CD4-positive, alpha-beta T cell treated with Interferon alpha-2 for 1 hour (primary cell): ENCODE measurements at places on chromosomes 11 and 22.

- no peak for DNase-seq
Observed at GRCh38 chr11:6864438-6864837, 1.6 kb downstream of the OR10A2 start.

- DNase-seq, result no peak
Observed at GRCh38 chr11:4979036-4979435, 15.6 kb upstream of the OR51L1 start.

- no peak for DNase-seq
Observed at GRCh38 chr11:27427183-27427980, 45.2 kb downstream of the LGR4 start.

GRCh38 chr11:14905104-14906033, 13.3 kb upstream of the CYP2R1 start:
- peak; percentile 80 for DNase-seq

DNA sequence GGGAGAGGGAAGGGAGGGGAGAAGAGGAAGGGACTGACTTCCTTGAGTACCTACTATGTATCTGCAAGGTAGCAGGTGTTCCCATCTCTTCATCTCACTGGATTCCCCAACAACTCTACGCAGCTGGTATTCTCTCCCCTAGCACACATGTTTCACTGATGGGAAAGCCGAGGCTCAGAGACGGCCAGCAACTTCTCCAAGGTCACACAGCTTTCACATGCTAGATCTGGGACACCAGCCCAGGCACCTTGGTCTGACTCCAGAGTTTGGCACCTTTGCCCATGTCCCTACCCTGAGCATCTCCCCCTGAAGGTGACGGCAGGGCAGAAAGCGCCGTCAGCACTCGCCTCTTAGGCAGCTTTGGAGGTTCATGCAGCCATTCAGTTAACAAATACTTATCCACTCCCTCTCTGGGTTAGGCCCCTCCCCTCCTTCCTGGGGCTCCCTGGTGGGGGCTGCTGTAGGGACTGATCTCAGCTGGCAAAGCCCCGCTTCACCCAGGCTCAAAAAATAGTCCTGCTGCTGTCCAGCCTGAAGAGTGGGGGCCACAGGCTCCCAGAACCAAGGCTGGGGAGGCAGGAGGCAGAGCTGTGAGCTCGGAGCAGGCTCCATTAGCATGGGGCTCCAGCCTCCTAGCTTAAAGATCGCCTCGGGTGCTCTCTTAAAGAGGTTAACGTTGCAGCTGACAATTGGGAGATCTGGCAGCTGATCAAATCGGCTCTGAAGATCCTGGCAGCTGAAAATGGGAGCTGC, 79.4 kb downstream of the IGLL1 start:
- no peak for DNase-seq

GRCh38 chr11:11089805-11090204, 232.0 kb upstream of the ZBED5 start:
- DNase-seq, result no peak

- no peak for DNase-seq
Observed at GRCh38 chr22:36151006-36151595, 9.5 kb downstream of the APOL3 start.

GRCh38 chr11:113895367-113896155, 9.0 kb upstream of the HTR3B start:
- no peak for DNase-seq

DNA sequence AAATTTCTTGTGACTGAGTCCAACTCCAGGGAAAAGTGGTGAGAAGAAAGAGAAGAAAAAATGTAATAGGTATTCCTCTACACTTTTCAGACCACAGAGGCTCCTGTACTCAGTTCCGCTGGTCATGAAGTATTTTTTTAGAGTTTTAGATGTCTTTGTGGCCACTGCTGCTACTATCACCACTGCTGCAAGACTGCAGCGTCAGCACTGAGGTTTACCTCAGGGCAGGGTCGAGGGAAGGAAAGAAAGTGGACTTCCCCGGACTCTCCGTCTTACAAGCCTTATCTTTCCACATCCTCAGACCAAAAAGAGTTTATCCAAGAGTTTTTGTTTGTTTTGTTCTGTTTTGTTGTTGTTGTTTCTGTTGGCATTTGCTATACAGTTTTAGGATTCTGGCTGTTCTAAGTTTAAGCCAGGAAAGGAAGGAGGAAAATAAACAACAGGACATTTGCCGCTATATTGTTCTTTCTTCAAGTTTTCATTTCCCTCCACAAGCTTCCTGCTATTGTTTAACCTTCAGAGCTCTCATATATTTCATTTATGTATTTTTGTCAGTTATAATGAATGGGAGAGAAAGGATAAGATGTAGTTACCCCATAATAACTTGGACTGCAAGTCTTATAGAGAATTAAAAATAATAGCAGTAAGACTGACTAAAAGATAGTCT, 919.3 kb downstream of the NTM start:
- no peak for DNase-seq

- DNase-seq, result peak; percentile 70
Observed at GRCh38 chr11:63738720-63739360, 29.7 kb downstream of the ZFTA start.

- DNase-seq, result no peak
Observed at GRCh38 chr11:83628622-83629355, 342.6 kb upstream of the CCDC90B start.

- no peak for DNase-seq
Observed at GRCh38 chr11:26244207-26244606, 87.7 kb upstream of the ANO3 start.

DNA sequence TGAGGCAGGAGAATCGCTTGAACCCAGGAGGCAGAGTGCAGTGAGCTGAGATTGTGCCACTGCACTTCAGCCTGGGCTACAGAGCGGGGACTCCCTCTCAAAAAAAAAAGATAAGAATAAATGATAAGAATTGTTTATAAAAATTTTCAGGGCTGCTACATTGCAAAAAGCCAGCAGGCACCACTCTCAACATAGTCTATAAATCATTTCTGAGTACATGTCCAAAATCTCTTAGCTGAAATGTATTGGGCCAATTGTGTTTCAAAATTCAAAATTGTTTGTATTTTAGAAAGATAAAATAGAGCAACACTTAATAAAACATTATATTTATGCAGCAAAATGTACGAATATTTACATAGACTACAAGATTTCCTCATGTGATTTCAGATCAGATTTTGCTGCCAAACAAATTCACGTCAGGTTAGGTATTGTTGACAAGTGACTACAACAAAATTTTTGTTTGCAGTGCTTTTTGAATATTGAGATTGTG, 13.9 kb downstream of the PGR start:
- DNase-seq, result no peak

GRCh38 chr11:45390407-45390806, 104.3 kb upstream of the SYT13 start:
- no peak for DNase-seq

DNA sequence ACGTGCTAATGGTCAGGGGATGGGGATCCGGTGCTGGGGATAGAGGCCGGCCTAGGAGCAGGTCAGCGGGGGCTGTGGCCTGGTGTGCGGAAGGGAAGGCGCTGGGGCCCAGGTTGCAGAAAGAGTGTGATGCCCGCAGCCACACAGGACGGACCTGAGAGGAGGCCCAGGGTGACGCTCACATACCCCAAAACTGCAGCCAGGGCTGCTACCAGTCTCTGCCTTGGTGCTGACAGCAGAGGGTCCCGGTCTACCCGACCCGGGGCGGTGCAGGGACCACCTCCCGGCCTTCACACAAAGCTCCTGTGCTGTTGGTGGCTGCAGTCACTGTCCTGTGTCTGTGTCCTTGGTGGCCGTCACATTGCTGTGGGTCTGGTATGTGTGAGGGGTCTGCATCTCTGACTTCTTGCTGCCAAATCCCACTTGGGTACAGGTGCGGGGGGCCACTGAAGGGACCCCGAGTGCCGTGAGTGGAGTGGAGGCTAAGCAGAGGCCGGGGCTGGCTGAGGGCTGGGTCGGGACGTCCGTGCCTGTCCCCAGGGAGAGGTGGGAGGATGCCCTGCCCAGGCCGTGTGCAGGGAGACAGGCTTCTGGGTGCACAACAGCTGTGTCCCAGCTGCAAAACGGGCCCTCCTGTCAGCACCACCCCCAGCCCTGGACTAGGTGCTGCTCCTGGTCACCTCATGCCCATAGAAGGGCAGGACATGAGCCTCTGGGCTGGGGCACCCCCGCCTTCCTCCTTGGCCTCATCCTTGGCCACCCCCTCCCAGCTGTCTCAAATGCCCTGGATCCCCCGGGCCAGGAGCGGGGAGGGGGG, 1.5 kb downstream of the LSP1 start:
- no peak for DNase-seq

DNA sequence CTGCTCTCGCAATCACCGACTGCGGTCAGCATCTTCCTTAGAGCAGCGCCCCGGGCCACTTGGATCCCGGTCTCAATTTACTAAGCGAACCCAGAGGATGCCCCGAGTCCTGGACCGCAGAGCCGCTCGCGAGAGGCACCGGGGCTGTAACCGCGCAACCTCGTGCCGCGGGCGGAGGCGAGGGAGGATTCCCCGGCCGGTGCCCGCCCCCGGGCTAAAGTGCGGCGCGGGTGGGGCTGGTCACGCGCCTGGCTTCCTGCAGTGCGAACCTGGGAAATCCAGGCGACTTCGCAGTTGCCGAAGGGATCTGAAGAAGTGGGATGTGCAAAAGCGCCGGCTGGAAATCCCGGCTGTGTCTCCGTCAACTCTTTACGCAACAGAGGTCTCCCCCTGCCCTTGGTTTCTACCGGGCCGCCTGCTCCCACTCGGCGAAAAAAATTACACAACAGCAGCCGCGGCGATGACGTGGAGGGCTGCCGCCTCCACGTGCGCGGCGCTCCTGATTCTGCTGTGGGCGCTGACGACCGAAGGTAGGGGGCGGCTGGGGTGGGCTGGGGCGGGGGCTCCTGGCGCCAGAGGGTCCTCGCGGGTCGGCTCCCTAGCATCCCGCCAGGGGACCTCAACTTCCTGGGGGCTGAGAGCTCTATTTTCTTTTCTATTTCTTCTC, at the start of gene NCR3LG1:
Gene NCR3LG1, plus strand, starts transcription at position 291 of the 667 bp plus-strand sequence. Its CDS starts 170 bp downstream, at position 461.
- peak; percentile 69 for DNase-seq

- no peak for DNase-seq
Observed at GRCh38 chr11:72673943-72674828, at the start of gene PDE2A. PDE2A (minus strand) TSS chr11:72674422; CDS start chr11:72674207, 215 bp downstream.

DNA sequence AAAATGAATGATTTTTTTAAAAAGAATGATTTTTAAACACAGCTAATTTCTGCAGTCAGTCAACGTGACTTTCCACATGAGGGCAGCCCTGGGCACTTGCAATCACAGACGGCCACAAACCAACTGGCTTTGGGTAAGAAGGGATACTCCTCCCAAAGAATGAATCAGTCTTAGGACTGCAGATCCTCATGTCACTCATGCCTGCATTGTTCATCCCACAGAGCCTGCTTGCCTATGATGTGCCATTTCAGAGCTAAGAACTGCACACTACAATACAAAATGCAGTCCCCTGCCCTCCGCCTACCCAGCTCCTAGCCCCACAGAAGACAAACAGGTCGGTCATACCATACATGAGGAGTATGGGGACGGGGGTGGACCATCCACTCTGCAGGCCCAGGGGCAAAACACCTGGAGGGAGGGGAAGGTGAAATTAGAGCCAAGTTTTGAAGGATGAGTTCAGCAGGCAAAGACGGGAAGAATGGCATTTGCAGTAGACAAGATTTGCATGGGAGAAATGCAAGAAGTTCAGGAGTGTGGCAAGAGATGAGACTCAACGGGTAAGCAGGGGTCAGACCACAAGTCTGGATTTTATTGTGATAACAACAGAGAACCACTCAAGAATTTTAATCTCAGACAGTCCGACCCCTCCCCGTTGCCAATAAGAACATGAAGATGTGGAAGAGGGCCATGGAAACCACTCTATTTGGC, 24.7 kb downstream of the PACSIN2 start:
- DNase-seq, result no peak

DNA sequence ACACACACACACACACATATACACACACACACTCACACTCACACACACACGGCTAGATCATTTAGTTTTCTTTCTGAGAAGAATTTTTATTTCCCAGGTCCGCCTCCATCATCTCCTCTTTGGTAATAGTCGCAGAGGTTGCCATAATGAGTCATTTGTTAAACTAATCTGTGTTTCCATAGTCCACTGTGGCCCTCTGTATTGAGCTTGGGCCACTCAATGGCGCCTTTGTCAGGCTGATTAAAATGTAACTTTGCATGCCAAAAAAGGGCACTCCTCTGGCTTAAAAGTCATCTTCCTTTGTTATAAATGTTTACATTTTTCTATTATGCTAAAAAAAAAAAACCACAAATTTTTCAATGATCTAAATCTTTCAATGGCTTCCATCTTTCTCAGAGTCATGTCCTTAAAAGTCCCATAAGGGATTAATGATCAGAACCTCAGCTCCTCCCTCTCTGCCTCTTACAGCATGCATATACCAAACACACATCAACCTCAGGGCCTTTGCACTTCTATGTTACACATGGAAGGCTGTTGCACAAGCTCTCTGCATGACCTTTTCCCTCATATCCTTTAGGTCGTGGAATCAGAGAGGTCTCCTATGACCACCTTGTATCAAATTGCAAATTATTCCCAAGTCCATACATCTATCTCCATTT, 35.3 kb downstream of the EHF start:
- no peak for DNase-seq

DNA sequence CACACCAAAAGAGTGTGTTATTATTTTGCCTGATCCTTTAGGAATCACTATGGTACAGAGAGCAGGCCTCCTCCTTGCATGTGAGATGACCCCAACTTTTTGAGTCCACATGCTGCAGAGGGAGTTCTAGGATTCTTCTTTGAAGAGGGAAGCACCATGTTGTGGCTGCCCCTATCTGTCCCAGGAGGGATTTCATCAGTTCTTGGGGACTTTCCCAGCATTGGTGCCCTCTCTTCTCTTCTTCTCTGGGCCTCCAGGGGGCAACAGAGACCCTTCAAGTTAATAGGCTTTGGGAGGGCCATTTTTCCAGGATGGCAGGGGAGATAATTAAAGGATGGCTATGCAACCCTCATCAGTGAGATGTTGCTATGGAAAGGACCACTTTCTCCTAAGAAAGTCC, 3.6 kb downstream of the MMP1 start:
- DNase-seq, result no peak
